ENCODE measurements at places on chromosomes 7 and 10.
A peak's percentile ranks its signal among the peaks of the same experiment; 100 is the strongest.

- DNase-seq, result no peak
These were observed 107.3 kb upstream of the SHH start for GRCh38 chr7:155919391-155920067.

- DNase-seq, result no peak
These were observed 2.6 kb downstream of the CREM start for GRCh38 chr10:35129185-35129674.

DNA sequence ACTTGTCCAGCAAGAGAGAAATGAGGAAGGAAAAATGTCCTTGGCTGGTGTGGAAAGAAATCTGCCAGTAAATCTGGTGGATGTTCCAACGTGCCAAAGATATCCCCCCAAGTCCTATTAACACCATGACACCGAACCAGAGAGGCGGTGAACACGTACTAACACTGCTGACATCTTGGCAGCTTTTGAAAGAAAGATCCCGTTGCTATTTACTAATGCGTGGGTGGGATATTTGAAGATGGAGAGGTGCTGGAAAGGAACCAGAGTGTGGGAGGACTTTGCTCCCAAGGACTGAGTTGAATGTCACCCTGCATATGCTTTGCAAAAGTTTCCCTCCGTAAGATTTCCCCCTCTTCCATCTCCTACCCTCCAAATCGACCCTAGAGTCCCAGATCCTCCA lies 7.9 kb downstream of the CCDC3 start:
- no peak for DNase-seq

- DNase-seq, result no peak
These were observed 32.2 kb upstream of the ITGB8 start for GRCh38 chr7:20298486-20298901.

GRCh38 chr10:126683466-126683865 lies 13.0 kb upstream of the C10orf90 start:
- DNase-seq, result no peak

DNA sequence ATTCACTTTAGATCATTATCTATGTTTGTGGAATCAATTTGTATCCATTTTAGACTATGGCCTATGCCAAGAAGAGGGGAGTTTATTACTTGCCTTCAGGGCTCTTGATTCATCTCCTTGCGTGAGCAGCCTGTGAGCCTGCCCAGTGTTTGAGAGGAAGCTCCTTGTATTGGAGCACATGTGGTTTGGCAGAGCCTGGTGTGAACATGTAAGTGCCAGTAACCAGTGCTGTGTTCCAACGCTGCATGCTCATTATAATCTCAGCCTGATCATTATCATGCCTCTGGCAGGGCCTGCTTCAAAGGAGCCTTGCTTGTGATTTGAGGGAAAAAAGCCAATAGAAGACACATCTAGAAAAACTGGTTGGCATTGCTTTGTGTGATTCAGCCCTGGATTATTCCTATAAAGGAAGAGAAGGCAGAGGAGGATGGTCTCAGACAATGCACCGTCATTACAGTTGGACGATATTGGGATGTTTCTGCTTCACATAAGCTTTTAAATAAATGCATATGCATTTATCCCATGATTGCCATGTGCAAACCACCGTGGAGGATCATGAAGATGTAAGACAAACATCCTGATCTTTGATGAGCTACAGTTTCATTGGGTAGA lies 203.4 kb upstream of the AHR start:
- DNase-seq, result no peak

DNA sequence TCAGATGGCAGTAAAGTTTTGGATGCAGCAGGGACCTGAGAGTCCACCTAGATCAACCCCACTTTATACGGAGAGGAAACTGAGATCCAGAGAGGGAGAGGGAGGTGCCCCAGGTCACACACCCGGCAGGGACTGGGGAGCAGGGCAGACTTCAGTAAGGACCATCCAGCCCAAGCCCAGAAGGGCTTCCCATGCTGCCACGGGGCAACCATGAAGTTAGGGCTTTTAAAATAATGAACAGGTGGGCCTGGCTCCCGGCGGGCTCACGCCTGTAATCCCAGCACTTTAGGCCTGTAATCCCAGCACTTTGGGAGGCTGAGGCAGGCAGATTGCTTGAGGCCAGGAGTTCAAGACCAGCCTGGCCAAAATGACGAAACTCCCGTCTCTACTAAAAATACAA lies 98.5 kb downstream of the HIP1 start:
- DNase-seq, result no peak

DNA sequence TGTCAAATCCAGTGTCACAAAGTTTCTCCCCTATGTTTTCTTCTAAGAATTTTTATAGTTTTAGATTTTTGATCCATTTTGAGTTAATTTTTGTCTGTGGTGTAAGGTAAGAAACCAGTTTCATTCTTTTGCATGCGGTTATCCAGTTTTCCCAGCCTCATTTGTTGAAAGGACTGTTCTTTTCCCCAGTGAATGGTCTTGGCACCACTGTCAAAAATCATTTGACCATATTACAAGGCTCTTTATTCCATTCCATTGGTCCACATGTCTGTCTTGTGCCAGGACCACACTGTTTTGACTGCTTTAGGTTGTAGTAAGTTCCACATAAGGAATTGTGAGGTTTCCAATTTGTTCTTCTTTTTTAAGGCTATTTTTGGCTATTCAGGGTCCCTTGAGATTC lies 64.0 kb downstream of the INPP5A start:
- DNase-seq, result no peak

- DNase-seq, result no peak
These were observed 192.5 kb upstream of the PPP2R2D start for GRCh38 chr10:131708225-131708880.

GRCh38 chr7:19268737-19269136 lies 123.5 kb upstream of the FERD3L start:
- no peak for DNase-seq

- DNase-seq, result no peak
These were observed 354.5 kb downstream of the FGFR2 start for GRCh38 chr10:121243609-121244241.

GRCh38 chr7:112450807-112451761 lies 824 bp downstream of the IFRD1 start:
- peak; percentile 95 for DNase-seq

DNA sequence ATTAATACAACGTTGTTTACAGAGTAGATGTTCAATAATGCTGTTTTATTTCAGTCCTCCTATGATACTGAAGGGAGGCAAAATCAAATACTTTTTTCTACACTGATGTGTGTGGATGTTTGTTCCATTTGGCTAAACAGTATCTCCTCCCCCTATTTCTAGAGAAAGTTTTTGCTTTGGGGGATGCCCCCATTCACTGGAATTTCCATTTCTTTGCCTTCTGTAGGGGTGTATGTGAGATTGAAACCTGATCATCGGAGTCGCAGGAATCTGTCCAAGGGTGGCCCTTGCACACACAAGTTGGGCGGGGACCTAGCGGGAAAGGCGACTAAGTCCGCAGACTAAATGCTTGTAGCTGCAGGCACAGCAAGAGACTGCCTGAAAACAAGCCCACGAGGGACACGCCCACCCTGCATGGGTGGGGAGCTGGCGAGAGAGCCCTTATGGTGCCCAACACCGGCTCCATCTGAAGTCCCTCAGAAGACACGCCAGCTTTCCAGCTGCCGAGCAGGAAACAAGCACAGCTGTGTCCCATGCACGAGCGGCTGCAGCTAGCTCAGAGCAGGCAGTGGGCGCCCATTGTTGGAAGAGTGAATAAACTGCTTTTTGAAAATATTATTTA lies 58.0 kb downstream of the ESYT2 start:
- DNase-seq, result no peak

DNA sequence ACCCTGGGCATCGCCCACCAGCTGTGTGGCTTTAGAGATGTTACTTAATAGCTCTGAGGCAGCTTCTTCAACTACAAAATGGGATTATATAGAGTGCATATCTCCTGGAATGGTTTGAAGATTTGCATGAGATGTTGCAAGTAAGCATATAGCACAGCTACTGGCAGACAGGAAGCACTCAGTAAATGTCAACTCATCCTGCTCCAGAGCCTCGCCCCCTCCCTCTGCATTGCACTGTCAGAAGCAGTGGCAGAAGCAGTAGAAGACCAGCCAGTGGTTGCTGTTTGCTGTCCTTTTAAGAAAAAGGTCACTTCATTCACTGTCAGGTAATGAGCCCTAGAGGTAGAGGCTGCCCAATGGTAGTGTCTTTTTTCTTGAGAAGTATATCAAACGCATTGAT lies 180.0 kb upstream of the GHITM start:
- DNase-seq, result no peak

GRCh38 chr10:123148414-123149161 lies 652 bp downstream of the HMX2 start:
- no peak for DNase-seq

GRCh38 chr10:118505363-118505762 lies 90.1 kb downstream of the PRLHR start:
- no peak for DNase-seq

- DNase-seq, result no peak
These were observed 135.4 kb upstream of the SEMA3D start for GRCh38 chr7:85322252-85322651.

- no peak for DNase-seq
These were observed 21.3 kb downstream of the BTBD16 start for GRCh38 chr10:122292376-122292775.

DNA sequence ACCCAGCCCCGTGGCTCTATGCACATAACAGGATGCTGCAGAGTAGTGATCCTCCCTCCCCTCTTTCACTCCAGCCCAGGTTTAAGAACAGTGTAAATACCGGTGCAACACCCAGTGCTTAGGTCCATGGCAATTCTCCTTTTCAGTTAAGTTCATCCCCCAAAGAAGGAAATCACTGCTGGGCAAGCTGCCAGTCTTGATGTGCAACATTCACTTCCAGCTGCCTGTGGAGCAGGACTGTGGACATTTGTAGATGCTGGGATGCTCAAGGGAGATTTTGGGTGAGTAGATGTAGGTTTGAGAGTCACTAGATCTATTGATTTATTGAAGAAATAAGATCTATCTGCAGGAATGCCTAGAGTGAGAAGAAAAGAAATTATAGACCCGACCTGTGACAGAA lies 294.3 kb upstream of the KIAA1217 start:
- DNase-seq, result no peak

DNA sequence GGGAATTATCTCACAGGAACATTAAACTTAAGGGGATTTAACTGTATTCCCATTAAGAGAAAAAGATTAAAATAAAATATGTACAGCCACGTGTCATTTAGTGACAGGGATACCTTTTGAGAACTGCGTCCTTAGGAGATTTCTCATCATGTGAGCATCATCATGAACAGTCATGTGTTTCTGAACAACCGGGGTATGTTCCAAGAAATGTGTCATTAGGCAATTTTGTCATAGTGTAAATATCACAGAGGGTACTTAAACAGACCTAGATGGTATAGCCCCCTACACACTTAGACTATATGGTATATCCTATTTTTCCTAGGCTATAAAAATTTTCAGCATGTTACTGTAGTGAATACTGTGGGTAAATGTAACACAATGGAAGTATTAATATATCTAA lies 840.3 kb downstream of the CNTNAP2 start:
- no peak for DNase-seq

DNA sequence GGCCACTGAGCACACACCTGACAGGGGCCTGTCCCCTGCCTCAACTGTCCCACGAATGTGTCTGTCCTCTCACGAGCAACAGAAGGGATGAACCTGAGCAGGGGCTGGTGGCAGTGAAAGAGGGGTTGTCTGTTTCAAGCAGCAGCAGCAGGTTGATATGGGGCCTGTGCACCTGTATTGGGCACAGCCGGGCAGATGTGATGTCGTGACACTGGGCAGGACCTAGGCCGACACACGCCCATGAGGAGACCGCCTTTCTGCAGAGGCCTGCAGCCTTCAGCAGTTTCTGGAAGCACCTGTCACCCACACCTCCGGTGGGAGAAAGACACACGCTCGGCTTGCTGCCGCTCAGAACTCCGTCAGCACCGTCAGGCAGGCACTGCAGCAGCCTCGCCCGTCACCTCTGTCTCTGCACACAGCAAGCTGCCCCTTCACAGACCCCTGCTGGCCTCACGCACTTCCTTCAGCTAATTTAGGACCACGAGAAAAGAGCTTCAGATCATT lies 48.5 kb downstream of the AMZ1 start:
- DNase-seq, result no peak

GRCh38 chr10:12605580-12606405 lies 256.4 kb downstream of the CAMK1D start:
- peak; percentile 40 for DNase-seq

- DNase-seq, result peak; percentile 4
These were observed 134.4 kb downstream of the ITGA8 start for GRCh38 chr10:15585303-15585715.

DNA sequence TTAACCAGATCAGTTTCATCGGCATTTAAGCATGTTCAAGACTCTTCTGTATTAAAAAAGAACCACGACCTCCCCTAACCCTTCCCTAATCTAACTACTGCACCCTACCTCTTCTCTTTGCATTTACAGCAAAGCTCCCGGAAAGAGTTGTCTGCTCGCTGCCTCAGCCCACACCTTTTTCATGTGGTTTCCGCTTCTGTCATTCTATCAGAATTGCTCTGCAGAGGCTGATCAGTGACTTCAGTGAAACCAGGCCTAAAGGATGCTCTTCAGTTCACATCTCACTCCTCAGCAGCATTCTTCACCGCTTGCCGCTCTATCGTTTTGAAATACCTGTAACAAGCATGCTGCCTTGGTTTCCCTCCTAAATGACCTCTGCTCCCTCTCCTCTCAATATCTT lies 160.9 kb downstream of the SDK1 start:
- DNase-seq, result no peak

- DNase-seq, result no peak
These were observed 25.4 kb upstream of the INPP5F start for GRCh38 chr10:119700321-119700954.

DNA sequence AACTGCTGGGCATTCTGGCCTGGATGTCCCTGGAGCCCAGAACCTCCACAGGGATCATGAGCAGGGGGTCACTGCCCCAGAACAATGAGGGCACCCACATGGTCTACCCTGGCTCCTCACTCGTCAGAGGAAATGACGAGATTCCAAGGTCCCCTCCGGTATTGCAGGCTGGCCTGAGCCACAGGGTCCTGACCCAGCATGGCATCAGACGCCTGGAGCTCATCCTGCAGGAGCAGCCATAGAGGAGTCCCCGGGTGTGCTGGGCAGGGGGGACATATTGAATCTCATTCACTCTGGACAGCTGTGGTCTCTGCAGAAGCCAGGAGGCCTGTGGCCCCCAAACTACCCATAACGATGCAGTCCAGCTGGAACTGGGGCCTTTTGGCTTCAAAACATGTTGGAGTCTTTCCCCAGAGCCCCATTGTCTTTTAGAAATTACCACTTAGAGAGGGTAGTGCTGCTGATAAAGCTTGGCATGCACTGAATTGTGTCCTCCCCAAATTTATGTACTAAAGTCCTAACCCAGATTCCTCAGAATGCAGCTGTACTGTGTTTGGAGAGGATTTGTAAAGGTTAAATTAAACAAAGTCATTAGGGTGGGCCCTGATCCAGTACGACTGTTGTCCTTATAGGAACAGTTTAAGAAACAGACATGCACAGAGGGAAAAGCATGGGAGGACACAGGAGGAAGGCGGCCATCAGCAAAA lies 27.7 kb downstream of the ANXA8 start:
- no peak for DNase-seq

DNA sequence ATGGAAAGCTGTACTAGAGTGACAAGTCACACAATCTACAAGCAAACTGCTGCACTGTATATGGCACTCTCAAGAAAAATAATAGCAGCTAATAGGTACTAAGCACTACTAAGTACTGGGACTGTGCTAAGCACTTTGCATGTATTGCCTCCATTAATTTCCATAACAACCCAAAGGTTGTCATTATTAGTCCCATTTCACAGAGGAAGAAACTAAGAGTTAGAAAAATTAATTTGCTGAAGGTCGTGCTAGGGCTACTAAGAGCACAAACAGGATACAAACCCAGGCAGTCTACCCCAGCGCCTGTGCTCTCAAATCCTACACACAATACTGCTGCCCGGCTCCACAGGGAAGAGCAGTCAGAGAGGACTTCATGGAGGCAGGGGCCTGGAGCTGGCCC lies 51.7 kb downstream of the DLG5 start:
- DNase-seq, result no peak
